ENCODE measurements at places on chromosomes 4 and X.

DNA sequence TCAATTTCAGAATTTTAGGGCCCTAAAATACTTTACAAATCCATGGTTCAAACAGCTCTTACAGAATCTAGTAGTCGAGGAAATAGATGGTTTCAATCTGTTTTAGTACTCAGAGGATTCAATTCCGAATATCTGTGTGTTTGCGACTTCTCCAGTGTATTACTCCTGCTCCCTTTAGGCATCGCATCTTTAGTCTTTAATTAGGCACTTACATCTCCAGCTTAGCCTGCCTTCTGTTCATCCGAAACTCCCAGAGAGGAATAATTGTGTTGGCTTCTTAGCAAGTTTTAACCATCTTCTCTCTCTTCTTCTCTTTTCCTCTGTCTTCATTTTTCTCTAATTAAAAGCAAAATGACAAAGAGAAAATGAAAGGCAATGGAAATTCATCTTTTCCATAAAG lies 1901.3 kb upstream of the TENM3 start:
- no peak for DNase-seq

DNA sequence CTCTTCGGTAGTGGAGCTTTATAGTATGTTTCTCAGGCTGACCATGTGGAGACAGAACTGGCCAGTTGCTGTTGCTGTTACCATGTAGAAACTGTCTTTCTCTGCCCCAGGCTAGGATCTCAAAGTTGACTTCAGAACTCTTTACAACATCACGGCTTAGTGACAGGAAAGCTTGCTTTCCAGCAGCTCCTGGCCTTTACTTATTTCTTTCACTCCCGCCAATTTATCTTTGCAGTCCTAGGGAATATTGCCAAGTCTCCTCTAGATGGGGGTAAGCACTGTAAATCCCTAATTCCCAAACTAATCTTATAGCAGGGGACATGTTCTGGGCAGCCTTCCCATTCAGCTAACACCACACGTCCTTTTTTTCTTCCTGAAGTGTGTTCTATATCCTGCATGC lies 631.6 kb downstream of the SPRY1 start:
- no peak for DNase-seq

DNA sequence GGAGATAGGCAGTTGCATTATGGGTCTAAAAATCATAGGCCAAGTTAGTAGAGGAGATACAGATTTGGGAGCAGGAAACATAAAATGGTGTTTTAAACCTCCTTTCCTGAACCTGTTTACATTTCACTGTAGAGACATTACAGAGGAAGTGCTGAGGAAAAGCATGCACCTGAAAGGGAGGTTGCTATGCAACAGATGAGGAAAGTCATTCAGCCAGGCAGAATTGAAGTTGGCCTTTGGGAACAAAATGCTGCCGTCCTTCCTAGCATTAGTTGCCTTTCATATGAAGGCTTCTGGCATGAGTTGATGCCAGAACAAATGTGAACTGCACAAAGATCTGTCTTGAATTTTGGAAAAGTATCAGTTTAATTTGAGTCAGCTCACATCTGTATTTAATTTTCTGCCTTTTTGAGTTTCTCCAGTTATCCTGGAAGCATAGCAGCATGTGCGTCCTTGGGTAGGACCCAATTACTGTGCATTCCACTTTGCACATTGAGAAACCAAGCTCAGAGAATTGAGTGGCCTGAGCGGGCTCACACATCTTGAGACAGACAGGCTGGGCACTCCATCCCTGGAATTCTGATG lies 38.2 kb downstream of the MAGED1 start:
- DNase-seq = no peak

DNA sequence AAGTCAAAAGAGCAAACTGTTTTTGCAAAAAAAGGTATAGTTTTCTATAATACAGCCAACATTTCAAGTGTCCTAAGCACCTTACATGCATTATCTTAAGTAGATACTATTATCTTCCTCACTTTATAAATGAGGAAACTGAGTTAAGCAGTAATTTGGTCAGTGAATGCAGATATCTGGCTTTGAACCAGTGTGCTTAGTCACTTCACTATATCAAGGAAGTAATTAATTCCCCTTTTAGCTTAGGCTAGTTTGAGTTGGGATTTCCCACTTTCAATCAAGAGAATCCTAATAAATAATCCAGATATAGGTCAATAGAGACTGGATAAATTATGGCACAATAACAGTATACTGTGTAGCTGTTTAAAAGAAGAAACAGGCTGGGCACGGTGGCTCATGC lies 14.8 kb downstream of the SPINK2 start:
- DNase-seq = no peak

GRCh38 chrX:148582353-148582752 lies 81.9 kb downstream of the AFF2 start:
- peak; percentile 30 for DNase-seq

GRCh38 chrX:53048169-53049126 lies at the start of gene GPR173:
Gene GPR173, plus strand, starts transcription at chrX:53048789. Its CDS starts 27,833 bp downstream, at chrX:53076622.
- peak; percentile 79 for DNase-seq

DNA sequence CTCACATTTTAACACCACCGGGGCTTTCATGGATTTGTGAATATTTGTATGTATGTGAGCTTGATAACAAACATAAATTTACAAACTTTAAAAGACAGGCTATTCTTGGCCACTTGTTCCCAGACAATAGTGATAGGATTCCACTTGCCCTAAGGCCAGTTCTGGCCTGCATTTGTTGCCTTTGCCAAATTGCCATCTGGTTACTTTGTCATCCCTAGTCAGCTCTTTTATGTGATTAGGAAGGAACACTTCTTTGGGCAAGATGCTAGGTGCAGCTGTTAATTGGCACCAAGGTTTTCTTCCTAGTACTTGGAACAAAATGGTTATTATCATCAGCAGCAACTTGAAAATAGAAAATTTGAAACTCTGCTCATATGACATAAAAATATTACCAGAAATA lies 63.3 kb downstream of the CCSER1 start:
- DNase-seq = no peak

DNA sequence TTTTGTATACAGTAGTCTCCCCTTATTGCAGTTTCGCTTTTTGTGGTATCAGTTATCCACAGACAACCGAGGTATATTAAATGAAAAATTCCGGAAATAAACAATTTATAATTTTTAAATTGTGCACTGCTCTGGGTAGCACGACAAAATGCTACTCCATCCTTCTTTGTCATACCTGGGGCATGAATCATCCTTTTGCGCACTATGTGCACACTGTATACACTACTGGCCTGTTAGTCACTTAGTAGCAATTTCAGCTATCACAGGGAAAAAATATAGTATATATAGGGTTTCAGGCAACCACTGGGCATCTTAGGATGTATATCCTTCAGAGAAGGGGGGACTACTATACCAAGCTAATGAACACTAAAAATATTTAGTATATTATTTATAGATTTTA lies 198.8 kb upstream of the FAT4 start:
- peak; percentile 58 for DNase-seq

Measured in fibroblast of skin of back (primary cell).